ENCODE measurements at places on chromosomes 5 and 9.

DNA sequence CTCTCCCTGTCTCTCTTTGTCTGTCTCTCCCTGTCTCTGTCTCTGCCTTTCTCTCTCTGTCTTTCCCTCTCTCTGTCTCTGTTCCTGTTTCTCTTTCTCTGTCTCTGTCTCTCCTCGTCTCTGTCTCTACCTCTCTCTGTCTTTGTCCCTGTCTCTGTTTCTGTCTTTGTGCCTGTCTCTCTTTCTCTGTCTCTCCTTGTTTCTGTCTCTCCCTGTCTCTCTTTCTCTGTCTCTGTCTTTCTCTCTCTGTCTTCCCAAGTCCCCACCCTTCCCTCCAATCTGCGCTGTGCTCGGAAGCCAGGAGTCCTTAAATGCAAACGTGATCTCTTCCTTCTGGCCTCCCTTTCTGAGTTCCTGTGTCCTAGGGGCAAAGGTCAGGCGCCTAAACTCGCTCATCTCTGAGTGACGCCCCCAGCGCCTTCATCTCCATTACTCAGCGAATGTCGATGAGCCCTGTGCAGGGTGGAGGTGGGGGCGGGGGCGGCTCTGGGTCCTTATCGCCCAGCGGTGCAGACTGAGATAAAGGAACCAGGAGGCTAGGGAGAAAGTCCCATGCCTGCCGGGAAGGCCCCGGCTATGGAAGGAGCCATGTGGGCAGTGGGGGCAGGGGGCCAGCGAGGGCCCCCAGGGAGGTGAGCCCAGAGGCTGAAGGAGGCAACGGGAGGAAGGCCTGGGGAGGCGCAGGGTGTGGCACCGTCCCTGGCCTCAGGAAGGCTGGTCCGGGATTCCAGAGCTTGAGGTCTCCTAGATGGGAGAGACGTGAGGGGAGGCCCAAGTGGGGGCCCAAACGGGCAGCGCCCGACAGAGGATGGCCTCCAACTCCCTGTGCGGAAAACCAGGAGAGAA lies 1.5 kb upstream of the SLC6A19 start:
- DNase-seq: no peak

- no peak for DNase-seq
Measured at GRCh38 chr9:109859447-109859846, 79.4 kb downstream of the PALM2AKAP2 start.

GRCh38 chr9:129416821-129417539 lies 203.9 kb downstream of the C9orf50 start:
- DNase-seq: no peak

- no peak for DNase-seq
Measured at GRCh38 chr9:20426019-20426418, 196.3 kb downstream of the MLLT3 start.

DNA sequence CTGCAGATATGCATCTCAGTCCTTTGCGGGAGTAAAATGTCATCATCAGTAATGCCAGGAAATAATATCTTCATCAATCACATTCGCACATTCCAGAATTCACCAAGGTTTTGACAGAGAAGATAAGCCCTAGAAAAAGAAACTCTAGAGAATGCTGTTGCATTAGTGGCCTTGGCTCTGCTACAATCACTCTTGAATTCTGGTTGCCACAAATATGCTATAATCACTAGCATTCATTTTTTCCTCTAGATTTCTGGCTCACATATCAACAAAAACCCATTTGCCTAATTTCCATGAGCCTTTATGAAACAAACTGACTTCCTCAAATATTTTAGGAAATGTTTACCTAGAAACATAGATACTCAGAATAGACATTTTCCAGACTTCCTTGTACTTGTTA lies 653.4 kb downstream of the ANXA1 start:
- no peak for DNase-seq

- DNase-seq: no peak
Measured at GRCh38 chr5:57653636-57654290, 171.2 kb upstream of the ACTBL2 start.

DNA sequence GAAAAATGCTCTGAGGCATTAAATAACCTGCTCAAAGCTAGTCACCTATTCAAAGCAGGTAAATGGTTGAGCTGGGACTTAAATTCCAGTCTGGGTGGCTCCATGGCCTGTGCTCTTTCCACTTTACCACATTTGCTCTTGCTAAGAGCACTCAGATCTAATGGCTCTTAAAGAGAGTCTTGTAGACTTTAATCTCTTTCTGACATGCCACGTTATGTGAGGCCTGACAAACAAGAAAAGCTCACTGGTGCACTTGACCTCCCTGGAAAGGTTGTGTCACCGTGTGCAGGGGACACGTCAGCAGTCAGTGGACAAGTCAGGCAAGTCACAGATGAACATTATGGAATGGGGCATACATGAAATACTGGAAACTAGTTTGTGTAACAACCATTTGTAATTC lies 129.9 kb upstream of the RPS23 start:
- DNase-seq: no peak

DNA sequence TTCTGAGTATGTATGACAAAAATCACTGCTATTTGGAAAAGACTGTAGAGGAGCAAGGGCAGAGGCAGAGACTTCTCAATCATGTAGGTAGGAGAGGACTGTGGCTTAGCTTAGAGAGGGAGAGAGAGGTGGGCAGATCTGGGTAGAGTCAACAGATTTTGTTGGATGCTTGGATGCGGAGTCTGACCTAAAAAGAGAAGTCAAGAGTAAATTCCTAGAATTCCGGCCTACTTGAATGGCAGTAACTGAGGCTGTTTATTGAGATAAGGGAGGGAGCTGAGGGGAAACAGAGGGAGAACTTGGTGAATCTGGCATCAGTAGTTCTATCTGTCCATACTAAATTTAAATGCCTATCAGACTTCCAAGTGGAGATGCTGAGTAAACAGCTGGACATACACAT lies 2.4 kb downstream of the TICAM2 start:
- DNase-seq: no peak

DNA sequence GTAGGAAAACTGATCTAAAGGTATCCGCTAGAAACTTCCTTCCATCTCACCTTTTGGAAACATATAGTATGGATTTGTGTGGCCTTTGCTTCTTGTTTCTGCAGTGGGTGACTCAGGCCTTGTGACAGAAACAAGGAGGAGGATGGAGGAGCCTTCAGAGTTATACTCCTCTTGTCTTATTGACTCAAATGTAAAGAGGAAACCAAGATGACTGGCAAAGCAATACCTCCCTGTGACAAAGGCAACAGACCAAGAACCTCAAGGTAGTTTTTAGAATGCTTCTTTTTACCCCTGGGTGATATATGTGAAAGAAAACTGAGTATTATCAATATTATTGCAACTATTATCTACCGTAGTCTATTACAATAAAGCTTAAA lies 123.3 kb upstream of the SLIT3 start:
- DNase-seq: no peak

- DNase-seq: no peak
Measured at GRCh38 chr5:58360794-58361193, 99.1 kb downstream of the PLK2 start.

GRCh38 chr5:60540856-60541805 lies 158.8 kb downstream of the DEPDC1B start:
- no peak for DNase-seq

GRCh38 chr9:136973618-136974617 lies 3.4 kb upstream of the PTGDS start:
- no peak for DNase-seq

DNA sequence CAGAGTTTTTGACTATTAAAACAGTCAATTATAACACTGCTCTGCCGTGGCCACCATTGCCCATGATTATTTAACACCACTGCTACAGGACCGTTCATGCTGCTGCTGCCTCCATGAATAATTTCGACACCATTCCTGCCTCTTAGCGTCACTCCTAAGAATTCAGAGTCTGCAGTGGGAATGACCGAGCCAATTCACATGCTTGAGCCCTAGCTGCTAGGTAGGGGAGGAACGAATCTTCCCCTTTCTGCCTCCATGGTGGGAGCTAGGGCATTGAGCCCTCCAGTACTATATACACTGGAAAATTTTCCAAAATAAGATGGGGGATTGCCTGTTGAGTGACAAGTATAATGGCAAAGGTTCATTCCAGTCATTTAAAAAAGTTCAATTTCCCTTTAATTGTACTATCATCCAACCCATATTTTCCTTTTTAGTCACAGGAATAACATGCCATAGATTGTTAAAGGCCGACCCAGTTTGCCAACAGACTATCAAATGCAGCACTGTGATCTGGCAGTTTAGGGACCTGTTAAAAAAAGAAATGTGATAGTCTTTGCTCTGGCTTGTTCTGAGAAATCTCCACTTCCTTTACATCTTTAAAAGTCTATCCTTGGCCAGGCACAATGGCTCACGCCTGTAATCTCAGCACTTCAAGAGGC lies 13.5 kb upstream of the B4GALT1 start:
- no peak for DNase-seq

DNA sequence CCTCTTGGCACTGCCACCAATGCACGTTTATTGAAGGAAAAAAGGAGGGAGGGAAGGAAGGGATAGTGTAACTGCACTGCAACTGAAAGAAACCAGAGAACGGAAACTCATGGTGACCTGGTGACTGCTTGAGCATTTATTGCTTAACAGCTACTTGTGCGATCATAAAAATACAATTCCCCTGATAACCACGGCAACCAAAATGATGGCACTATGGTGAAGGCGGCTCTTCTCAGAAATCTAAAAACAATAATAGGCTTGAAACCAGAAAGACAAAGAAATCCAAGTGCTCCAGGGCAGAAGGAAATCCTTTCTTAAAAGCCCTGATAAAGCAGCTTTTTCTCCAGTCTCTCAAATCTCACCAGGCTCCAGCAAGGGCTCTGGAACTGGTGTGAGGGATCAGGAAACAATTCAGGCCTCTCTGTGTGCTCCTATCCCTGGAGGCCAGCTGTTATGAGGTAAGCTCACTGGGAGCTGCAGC lies 1.9 kb downstream of the FBXO10 start:
- no peak for DNase-seq

GRCh38 chr9:29945012-29945411 lies 2371.7 kb upstream of the C9orf72 start:
- DNase-seq: no peak

DNA sequence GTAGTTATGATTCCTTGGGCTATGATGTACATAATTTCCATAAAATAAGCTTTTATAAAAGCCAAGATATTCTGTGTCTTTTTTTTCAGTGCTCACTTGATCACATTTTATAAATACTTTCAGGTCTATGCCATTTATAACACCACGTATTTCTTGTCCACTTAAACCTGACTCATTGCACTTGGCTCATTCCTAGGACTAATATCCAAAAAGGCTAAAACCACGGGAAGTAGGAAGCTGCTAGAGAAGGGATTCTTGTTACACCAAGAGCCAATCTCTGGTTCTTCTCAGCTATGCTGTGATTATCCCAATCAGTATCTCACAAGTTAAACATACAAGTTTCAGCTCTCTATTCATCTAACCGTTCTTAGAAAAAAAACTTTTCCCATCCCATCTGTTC lies 80.4 kb upstream of the CDH6 start:
- no peak for DNase-seq

- DNase-seq: no peak
Measured at GRCh38 chr5:42719034-42719433, 37.6 kb upstream of the CCDC152 start.

DNA sequence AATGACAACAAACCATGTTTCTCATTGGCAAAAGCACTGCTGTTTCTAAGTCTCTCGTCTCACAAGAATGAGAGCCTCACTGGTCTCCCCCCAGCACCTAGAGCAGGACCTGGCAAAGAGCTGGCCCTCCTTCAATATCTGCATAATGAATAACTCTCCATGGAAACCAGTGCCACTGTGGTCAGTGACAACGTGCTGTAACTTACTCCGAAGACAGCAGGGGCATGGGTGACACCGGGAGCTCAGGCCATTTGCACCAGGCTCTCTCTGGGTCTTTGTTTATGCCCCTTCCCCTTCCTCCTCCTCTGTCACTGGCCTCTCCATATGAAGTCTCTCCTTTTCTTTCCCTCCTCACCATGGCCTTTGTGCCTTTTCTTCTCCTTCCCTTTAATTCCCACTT lies 33.3 kb downstream of the TAS2R1 start:
- DNase-seq: no peak

GRCh38 chr5:93299681-93300308 lies 281.2 kb downstream of the NR2F1-AS1 start:
- no peak for DNase-seq

GRCh38 chr5:95730730-95731570 lies at the start of gene RHOBTB3:
Gene RHOBTB3, plus strand, starts transcription at chr5:95731336. Its CDS starts 347 bp downstream, at chr5:95731683.
- DNase-seq: peak; percentile 13

DNA sequence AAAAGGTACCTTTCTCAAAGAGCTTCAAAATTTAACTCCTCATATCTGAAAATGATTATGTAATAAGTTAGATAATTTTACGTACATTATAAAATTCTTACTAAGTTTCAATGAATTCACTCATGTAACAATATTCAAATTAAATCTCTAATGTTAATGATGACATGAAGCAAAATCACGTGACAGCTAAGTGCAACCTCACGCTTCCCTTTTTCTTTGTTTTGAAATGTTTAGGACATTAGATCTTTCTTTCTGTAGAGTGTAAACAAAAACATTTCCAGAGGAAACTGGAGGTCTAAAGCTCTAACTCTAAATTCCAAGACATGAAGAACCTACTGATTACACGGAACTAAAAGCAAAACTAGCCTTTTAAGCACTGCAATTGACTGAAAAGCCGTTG lies 227.3 kb upstream of the TBCA start:
- DNase-seq: no peak

DNA sequence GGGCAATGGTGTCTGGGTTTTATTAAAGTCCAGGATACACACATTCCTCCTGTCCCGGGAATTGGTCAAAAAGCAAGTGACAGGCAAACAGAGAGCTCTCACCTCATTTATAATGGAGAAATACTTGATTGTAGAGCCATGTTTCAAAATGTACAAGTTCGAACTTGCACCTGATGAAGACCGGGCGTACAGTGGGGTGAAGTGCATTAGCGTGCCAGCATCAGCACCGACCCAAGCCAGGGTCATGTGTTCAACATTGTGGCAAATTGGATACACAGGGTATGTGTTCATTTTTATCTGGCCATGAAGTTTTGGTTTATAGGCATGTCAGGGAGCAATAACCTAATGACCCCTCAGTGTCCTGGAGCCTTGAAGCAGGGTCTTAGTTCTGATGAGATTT lies 472.5 kb downstream of the IRX1 start:
- no peak for DNase-seq

DNA sequence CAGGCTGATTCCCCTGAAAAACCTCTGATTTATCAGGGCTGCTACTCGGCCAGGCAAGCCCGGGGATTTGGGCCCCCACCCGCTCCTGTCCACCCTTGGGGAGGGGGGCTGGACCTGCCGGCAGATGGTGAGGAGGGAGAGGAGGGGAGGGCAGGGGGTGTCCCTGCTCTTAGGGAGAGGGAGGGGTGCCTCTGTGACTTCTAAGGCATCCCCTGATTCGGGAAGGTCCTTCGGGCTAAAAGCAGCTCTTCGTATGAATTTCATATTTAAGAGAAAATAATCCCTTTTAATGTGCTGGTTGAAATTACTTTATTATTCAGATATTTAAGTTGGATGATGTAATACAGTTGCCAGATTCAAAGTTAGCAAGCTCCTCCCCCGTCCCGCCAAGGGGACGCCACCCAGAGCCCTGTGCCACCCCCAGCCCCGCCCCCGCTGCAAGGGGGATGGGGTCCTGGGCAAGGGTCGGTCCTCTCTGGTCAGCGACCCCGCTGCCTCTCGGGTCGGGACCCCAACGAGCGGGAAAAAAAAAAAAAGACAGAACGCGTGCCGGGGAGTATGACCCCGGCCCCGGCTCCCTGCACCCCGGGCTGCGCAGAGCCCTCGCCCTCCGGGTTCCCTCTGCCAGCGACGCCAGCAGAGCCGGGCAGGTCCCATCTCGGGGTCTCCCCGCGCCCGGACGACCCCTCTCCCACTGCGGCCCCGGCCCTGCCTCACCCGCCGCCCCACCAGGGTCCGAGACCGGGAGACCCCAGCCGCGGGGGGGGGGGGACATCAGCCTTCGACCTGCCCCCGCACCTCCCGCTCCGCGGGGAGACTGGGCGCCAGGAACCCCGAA lies 12.4 kb downstream of the LHX3 start:
- DNase-seq: no peak
